ENCODE measurements at places on chromosomes 5 and 9.

DNA sequence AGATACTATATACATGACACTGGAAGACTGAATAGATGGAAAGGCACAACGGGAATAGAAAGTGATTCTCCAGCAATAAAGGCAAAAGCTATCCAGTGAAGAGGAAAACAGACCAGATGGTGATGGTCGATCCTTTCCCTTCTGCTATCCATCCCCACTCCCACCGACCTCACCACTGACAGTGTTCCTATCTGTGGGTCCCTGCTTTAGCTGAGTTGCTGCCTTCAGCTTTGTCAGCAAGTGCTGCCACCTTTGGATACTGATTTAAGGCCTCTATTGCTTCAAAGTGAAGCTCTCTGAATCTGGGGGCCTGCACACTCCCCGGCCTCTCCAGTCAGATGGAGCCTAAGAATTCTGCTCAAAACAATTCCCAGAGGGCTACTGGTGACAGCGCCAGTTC, 32.3 kb downstream of the EPB41L4A start:
- DNase-seq: no peak

DNA sequence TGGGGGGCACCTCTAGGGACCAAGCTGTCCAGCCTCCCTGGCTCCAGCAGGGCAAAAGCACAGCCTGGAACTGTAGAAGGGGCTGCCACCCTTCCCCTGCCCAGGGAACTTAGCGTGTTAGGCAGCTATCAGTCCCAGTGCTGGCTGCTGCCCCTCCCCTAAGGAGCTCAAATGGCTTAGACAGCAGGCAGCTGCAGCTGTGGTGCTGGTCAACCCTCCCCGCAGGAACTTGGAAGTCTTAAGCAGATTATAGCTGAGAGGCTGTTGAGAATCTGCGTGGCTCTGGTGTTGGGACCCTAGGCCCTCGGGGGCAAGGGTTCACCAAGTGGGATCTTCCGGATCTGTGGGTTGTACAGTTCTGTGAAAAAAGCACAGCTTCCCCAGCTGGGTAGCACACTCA, 536.5 kb upstream of the CDH10 start:
- DNase-seq: no peak

DNA sequence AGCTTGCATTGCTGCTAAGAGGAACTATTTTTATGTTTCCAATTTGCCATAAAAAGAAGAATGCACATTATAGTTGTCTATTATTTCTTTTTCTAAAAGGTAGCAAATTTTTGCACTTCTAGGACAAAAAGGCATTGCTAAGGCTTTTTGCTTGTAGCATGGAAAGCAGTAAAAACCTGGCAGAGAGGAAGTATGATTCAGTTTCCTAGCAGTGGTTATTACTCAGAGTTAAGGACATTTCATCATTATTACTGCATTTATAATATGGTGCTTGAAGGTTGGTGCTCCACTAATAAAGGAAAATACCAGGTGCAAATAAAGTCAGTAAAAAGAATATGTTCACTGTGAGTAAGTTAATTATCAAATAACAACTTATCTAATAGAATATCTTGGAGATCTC, 179.8 kb upstream of the PLPPR1 start:
- DNase-seq: no peak

GRCh38 chr5:174567506-174568141, 156.8 kb upstream of the MSX2 start:
- DNase-seq: no peak

DNA sequence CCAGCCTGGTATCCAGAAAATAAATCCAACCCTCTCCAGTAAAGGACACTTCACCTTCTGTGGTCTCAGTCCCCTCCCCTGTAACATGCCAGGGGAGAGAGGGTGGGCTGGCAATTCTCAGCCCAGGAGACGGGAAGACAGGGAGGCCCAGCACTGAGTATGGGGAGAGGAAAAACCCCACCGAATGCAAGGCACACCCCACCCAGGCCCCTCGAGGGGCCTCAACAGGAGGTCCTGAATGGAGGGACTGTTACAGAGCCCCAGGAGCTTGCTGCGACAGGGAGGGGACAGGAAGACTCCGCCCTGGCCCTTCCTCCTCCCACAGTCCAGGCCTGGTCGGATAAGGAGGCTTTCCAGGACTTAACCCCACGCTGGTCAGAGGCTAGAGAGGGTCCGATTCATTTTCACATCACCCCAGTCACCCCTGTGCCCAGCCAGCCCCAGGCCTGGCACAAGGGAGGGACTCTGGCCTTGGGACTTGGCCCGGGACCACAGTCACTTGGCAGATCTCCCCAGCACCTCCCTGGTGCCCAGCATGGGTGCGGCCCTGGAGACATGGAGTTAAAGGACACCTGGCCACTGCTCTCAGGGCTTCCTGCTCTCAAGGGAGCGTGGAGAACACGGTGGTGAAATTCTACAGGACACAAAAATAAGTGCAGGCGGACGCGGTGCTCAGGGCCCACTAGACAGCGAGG, 44.9 kb upstream of the STXBP1 start:
- peak; percentile 75 for DNase-seq

GRCh38 chr5:148846930-148847329, 20.5 kb downstream of the ADRB2 start:
- DNase-seq: peak; percentile 57

GRCh38 chr9:134814598-134815215, 65.9 kb upstream of the FCN2 start:
- DNase-seq: peak; percentile 76

DNA sequence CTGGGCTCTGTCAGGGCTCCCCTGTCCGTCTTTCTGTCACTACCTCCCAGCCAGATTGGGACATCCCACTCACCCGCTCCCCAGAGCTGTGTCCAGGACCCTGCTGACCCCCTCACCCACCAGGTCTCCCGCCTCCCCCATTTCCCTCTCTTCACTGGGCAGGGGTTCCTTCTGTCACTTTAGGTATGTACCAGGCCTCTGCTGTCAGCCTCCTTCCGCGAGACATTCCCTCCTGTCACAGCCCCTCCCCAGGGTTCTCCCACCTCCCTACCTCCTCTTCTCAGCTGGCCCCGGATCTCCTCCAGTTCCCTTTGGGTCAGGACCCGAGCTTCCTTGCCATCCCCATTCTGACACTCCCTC, 488 bp downstream of the POLR1E start:
- DNase-seq: no peak

DNA sequence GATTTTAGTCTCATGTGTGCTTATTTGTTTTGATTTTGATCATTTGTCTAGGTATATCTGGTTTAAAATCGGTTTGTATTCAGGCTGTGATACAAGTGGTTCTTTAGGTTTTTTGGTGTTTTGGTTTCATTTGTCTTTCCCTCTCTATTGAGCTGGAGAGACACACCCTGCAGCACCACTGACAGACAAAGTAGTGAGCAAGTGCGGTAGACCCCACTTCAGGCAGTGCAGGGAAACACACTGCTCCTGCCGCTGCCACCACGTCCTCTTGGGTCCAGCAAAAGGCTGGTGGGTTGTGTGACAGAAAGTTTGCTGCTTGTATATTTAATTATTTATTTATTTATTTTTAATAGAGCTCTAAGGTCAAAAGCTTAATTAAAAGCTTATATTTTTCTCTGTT, 801.0 kb downstream of the NR2F1-AS1 start:
- no peak for DNase-seq

DNA sequence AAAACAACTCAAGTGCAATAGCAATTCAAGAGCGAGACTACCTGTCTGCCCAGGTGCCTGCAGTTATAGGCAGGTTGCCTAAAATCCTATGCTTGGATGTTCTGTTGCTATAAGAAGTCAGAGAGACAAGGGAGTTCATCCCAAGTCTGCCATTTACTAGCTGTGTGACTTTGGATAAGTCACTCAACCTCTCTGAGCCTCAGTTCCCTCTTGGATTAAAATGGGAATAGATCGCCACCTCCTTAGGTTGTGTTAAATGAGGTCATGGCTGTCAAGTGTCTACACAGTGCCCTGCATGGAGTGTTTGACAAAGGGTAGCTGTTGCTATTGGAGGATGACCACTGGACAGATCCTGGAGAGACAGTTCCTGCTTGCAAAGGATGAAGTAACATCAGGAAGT, 1.3 kb upstream of the ZBTB34 start:
- DNase-seq: no peak

- DNase-seq: peak; percentile 83
These were observed 46.3 kb downstream of the ACO1 start for GRCh38 chr9:32430720-32431119.

DNA sequence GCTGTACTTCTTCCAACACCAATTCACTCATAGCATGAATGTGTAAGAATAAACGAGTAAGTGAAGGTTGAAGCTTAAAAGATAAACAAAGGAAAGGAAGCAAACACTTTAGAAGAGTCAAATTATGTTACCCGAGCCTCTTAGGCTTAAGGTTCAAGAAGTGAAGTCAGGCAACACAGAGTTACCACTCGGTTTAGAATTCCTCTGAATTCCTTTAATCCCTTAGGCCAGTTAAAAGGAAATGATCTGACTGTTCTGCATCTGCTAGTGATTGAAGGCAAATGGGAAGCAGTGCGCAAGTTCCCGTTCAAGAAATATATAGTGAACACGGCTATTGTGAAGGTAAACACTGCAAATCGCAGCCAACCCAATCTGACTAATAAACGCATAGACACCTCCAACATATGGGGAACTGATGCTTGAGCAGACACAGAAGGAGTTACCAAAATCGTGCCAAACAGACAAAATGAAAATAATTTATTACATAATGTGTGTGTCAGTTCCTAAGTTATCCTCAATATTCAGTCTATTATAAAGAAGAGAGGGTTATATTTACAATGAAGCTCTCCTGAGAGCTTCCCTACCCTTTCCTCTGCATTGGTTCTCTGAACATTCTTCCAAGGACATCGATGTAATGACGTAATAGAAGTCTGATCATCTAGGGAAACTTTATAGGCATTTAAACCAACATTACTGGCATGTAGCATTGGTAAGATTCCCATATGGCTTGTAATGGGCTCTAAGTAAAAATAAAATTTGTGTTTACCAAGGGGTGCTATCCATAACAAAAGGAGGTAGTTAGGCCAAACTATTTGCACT, 837.1 kb upstream of the ZNF608 start:
- DNase-seq: no peak

- no peak for DNase-seq
These were observed 312.5 kb downstream of the CETN3 start for GRCh38 chr5:90097082-90097477.

DNA sequence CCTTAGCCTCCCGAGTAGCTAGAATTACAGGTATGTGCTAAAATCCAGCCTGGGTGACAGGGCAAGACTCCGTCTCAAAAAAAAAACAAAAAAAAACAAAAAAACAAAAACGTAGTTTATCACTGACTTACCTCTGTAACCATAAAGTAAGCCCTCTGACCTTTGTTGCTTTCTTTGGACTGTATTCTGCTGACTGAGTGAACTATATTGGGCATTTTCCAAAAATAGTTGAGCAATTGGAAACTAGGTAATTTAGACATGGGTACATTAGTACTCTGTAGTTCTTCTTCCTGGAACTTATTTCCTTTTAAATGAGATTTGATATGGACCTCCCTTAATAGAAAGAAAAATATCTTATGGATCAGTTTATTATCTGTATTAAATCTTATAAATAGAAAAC, 66.6 kb downstream of the ANKHD1 start:
- DNase-seq: no peak

DNA sequence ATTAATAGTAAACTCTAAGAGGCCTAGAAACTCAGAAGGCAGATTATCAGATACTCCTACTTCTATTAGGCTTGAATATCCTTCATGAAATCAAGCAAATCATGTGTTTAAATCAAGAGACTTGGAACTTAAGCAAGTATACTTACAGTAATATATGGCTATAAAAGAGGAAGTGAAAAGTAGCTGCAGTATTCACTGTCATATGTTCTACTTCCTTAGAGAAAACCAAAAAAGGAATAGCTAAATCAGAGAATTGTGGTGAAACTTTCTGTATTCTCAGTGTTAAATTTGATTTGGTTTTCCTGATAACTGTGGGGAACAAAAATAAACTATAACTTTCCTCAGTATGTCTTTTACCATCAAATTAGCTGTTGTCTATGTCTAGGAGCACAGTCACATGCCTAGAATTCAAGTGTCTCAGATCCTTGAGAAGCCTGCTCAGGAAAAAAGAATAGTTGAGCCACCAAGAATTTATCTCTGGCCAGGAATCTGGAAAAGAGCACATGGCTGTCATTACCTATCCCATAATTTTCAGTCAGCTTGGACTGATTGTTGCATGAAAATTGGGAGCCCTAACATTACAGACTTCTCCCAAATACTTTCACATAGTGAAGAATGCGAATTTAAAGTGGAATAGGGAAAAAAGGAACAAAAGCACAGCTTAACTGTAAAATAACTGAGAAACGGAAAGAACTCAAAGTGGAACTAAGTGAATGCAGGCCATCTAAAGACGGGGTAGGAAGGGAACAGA, 1.7 kb downstream of the FKBP15 start:
- DNase-seq: peak; percentile 13

All from EH (cell line).